Mammary epithelial cell (primary cell): ENCODE measurements at places on chromosomes 7 and 10. TPM values are rescaled to one million over a fixed set of nuclear protein-coding genes. Genes with fewer than 3 reads are reported as not detected.

The LAMB1 gene
- 285 TPM for total RNA-seq

The LANCL2 gene
- total RNA-seq = 12.7 TPM

The DGKB gene
- total RNA-seq = not detected in 2 replicates

The FAM24B gene
- 3.8 TPM for total RNA-seq

The FAM25C gene
- total RNA-seq = not detected in 2 replicates

The MBL2 gene
- not detected in 2 replicates for total RNA-seq

The MRLN gene
- total RNA-seq = not detected in 2 replicates
